ENCODE measurements at places on chromosomes 3 and 15.

DNA sequence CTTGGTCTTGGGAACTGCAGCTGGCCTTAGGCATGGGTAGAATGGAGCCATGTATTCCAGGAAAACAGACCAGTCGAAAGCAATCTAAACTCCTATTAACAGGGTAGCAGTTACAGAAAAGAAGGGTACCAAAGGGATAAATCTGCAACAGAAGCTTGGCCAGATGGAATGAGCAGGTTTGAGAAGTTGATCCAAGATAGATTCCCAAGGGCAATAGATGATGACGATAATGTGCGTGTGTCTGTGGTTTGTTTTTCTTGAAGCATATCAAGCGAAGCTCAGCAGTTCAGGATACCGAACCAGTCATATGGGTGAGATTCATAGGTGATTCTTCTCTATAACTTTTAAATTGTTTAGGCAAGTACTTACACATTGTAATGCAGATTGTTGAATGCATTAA is 203.8 kb upstream of the SEMA6D start:
- ATAC-seq = no peak

DNA sequence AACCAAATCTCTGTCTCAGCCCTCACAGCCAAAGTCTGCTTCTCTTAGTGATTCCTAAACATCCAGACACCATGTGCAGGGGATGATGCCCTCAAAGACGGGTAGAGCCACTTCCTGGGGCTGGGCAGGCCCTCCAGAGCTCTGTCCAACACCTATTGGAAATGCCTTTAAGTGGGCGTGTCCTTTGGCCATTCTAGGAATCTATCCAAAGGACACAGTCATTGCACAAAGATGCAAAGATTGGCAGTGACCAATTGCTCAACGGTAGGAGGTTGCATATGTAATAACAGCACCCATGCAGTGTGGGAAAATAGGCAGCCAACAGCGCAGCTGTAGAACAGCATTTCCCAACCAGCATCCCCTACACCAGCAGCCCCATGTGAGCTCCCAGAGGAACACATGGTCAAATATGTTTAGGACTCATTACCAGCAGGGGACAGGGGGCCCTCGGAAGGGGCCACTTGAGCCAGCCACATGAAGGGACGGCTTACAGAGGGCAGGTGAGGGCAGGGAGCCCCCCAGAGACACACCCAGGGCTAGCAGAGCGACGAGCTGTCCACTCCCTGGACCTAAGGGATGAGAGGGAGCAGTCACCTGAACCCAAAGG is 142.8 kb upstream of the IQSEC1 start:
- ATAC-seq = no peak

DNA sequence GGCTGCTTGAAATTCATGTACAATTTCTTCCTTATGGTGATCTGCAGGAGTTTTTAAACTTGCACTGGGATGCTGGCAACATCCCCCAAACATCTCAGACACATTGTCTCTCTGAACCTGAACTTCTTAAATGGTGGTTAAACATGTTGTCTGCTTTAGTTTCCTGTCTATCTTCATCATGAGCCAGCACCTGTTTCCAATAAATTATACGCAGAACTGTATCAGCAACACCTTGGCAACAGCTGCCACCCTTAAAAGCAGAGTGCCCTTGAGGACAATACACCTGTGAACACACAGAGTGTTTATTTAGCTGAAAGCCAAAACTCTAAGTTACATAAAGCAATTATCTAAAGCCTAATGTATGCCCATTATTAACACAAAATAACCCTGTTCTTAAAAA is 242.9 kb downstream of the WNT5A start:
- no peak for ATAC-seq

DNA sequence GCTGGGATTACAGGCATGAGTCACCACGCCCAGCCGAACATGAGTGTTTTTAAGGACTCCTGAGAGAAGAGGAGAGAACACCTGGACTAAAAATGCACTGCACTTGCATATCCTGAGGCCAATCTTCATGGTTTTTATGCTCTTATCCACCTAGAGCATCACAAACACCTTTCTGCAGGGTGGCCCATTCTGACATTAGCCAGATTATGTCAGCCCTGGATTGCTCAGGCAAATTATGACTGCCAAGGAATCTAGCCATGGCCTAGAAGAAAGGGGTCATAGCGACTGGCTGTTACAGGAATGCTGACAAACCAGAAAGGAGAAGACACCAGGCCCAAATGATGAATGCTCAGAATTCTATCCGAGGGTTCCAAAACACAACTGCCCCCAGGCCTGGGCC is 40.9 kb upstream of the HERC1 start:
- no peak for ATAC-seq

- ATAC-seq = no peak
These were observed 16.9 kb upstream of the IGSF10 start for GRCh38 chr3:151477591-151478334.

- no peak for ATAC-seq
These were observed 539.4 kb downstream of the IGSF11 start for GRCh38 chr3:118495206-118495605.

GRCh38 chr15:39442898-39443297 is 138.0 kb upstream of the THBS1 start:
- ATAC-seq = no peak

- ATAC-seq = no peak
These were observed 214.7 kb downstream of the CHL1 start for GRCh38 chr3:411226-411625.

DNA sequence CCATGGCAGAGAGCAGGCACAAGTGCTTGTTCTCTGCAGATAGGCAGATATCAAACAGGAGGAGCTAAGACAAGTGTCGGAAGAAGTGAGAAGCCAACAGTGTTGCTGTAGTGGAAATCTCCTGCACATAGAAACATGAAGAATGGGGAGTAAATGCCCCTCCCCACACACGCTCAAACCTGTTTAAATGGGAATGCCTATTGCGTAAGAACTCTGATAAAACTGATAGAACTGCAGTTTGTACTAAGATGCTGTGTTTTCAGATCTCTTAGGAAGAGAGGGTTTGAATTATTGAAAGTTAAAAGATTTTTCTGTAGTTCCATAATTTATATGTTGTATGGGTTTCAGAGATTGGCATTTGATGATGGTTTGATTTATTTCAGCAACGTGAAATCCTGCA is 19.6 kb downstream of the EIF2AK4 start:
- no peak for ATAC-seq

GRCh38 chr3:24657870-24658510 is 163.3 kb upstream of the THRB start:
- no peak for ATAC-seq

DNA sequence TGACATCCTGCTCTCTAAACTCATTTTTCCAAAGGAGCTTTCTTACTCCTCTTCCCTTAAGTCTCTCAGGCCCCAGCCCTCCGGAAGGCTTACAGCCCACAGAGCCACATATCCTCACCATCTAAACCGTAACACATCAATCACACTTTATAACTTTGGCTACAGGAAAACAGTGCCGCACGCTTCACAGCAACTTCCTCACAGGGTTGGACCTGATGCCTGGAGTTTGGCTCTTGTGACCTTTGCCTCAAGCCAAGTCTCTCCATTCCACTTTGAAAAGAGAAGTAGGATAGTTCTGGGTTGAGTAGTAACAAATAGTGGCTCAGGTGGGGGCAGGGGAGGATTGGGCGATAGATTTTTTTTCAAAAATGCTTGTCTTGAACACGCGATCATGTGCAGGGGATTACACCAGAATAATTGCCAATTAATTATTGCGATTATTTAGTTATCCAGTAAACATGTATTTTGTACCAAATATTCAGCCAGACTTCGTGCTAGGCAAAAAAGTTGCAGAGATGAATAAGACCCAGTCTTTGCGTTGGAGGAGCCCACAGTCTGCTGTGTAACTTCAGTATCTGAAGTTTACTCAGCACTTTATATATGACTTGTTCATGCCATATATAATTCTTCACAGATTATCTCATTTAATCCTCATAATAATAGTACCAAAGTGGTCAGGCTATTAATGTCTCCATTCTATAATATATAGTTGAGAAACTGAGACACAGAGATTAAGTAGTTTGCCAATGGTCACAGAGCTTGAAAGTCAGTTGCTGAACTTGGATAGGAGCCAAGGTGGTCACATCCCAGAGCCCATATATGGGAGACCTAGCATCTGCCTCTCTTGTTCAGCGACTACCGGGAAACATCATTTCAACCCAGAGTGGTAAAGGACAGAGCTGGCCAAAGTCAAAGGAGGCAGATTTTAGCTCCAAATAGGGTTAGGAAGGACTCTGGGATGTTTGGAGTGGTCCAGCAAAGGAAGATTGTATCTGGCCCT is 2.4 kb upstream of the ETV5 start:
- no peak for ATAC-seq

GRCh38 chr3:134404366-134404885 is 30.2 kb upstream of the AMOTL2 start:
- no peak for ATAC-seq

DNA sequence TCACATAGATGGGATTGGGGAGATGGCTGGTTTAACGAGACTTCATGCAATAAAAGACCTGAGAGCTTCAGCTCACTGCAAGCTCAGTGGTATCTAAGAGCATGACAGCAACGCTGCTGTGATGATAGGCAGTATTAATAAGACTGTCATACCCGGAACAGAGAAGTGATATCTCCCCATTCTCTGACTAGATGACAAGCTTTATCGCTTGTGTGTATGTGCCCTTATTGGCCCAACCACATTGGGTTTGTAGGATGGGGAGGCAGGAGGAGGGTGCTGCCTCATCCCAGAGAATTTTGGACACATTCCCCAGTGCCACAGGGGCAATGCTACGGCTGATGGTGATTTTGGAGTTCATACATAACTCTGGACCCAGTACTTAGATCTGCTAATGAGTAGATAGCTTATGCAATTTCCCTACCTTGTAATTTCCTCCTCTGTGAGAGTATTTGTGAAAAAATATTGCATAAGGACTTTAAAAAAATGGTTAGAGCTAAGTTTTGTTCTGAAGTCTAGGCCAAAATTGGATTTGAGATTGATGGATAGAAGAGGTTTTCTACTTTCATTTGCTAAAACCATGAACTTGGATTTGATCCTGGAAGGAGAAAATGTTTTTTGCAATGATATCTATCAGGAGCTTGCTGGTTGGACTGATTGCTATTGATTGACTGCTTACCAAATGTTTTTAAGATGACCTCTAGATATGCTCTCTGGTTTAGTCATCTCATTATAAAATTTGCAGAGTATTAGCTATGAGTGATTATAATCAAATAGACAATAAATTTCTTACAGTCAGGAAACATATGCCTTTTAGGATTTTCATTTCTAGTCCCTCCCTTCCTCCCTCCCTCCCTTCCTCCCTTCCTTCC is 14.0 kb upstream of the TMEM212 start:
- ATAC-seq = no peak

- ATAC-seq = no peak
These were observed 14.7 kb upstream of the LMCD1 start for GRCh38 chr3:8486936-8487335.

DNA sequence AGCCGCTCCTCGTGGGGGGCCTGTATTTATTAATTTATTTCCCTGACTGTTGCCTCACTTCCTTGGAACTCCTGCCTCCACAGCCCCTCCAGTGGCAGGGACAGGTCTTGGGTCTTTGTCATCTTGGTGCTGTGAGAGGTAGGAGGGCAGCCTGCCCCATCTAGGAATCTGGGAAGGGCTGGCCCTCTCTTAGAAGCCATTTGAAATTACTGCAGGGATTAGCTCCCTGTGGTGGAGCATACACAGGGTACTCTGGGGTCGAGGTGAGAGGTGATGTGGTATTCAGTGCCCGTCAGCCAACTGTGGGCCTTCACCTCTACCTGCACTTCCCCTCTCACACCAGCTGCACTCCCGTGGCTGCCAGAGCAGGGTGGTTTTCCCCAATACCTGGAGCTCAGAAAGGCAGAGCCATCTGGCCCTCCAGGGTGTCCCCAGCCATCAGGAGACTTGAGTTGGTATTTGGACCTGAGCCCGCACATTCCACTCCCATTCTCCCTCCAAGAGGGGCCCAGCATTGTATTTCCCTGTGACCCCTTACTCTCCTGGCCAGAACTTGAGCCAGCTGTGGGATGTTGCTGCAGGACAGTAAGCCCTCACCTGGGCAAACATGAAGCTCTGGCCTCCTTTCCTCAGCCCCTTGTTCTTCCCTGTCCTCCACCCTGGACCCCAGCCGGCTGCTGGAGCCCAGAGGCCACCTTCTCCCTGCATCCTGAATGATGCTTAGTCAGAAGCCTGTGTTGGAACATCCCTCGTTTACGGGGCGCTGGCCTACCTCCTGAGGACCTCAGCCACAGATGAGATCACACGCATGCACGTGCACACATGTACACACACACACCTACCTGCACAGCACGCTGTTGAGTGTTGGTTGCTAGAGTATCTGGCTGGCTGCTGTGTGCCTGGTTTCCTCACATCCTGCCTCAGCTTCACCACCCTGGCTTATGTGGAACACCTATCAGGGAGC is 2.0 kb upstream of the JMJD7 start:
- ATAC-seq = no peak

DNA sequence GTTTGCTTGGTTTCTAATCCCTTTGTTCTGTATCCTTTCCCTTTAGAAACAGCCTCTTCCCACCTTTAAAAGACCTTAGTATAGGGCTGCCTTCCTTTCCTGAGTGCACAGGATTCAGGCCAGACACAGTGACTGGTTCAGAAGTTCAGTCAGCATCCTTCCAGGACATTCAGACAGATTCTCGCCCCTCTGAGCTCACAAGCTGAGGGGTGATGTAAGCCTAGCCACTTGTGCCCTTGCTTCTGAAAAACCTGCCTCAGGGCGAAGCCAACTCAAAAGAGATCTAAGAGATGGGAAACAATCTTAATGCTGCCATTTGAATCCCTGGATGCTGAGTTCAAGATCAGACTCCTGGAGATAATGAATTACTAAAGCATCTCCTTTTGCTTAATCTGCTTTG is 6.7 kb upstream of the NSMCE3 start:
- no peak for ATAC-seq

DNA sequence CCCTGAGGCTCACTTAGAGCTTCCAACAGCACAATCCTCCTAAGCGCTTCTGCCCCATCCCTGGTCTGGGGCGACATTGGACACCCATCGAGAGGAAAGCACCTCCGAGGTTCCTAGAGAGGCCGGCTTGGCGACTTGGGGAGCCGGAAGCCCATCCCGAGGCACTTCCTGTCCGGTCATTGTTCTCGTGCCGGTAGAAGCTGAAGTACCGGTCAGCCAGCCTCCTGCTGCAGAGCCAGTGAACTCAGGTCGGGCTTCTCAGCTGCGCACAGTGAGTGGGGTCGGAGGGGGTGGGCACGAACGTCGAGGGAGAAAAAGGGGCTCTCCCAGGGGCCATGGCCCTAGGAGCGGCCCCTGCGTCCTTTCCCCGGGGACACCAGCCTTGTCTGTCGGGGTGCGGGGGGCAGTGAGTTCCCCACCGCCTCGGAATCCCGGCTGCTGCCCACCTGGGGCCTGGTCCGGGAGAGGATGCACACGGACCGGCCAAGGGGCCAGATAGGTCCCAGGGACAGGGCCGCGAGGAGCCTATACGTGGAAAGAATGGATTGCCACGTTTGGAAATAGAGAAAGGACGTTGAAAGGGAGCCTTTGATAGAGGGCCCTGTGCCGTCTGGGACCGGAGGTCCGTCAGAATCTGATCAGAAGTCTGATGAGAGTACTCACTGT is at the start of gene ZNF35:
Gene ZNF35 (plus strand): TSS at position 169 of the 666 bp plus-strand sequence. CDS start 2,336 bp downstream, outside the sequence.
- ATAC-seq = peak; percentile 49

- ATAC-seq = no peak
These were observed 203.1 kb downstream of the MINAR1 start for GRCh38 chr15:79635149-79635771.

GRCh38 chr3:59518283-59519055 is 468.6 kb upstream of the CFAP20DC start:
- no peak for ATAC-seq

- no peak for ATAC-seq
These were observed 203.1 kb downstream of the KCNAB1 start for GRCh38 chr3:156323466-156323865.
